IMR-90 (cell line): ENCODE measurements at places on chromosomes 7 and 10. TPM values are rescaled to one million over a fixed set of nuclear protein-coding genes. Genes with fewer than 3 reads are reported as not detected.

SPDYE16 gene
- not detected in 2 replicates for total RNA-seq

SUGCT gene
- 5.9 and 7.5 TPM in 2 replicates for total RNA-seq

CD36 gene
- 0.54 and 0.56 TPM in 2 replicates for total RNA-seq

AKR1B15 gene
- not detected in 2 replicates for total RNA-seq

SPDYE8 gene
- total RNA-seq, result not detected in 2 replicates

PHTF2 gene
- total RNA-seq, result 65.5 and 69.9 TPM in 2 replicates

CAMK2G gene
- 18.9 and 20.4 TPM in 2 replicates for total RNA-seq

SPDYE3 gene
- total RNA-seq, result not detected in 2 replicates

OR2A12 gene
- total RNA-seq, result not detected in 2 replicates

RSPH10B gene
- under 0.01 TPM in 1 of 2 replicates, not detected in the other for total RNA-seq

C7orf57 gene
- total RNA-seq, result not detected in 2 replicates

TFPI2 gene
- 48.9 and 53.6 TPM in 2 replicates for total RNA-seq

GRCh38 chr7:107701191-107701590 lies 40.6 kb downstream of the SLC26A4 start:
- no peaks in the 10 kb centered on the region for H3K36me3 ChIP-seq
- no peak for DNase-seq
- no peaks in the 10 kb centered on the region for H3K4me1 ChIP-seq
- no peaks in the 10 kb centered on the region for H3K27me3 ChIP-seq

- H3K4me3 ChIP-seq, result no peak overlapping the region
- no peaks in the 10 kb centered on the region for H3K27me3 ChIP-seq
- H3K36me3 ChIP-seq, result no peaks in the 10 kb centered on the region
- no peak overlapping the region for H3K27ac ChIP-seq
- H3K4me1 ChIP-seq, result no peaks in the 10 kb centered on the region
- DNase-seq, result no peak
Measured at GRCh38 chr7:14899030-14899429, 3.5 kb downstream of the DGKB start.

- DNase-seq, result no peak
- no peaks in the 10 kb centered on the region for H3K27me3 ChIP-seq
- no peaks in the 10 kb centered on the region for H3K4me1 ChIP-seq
Measured at GRCh38 chr7:135459951-135460567, 49.8 kb downstream of the CNOT4 start.

GRCh38 chr10:10712155-10712704 lies 305.4 kb upstream of the CELF2 start:
- DNase-seq, result no peak
- no peaks in the 10 kb centered on the region for H3K4me1 ChIP-seq
- H3K4me3 ChIP-seq, result no peak overlapping the region

DNA sequence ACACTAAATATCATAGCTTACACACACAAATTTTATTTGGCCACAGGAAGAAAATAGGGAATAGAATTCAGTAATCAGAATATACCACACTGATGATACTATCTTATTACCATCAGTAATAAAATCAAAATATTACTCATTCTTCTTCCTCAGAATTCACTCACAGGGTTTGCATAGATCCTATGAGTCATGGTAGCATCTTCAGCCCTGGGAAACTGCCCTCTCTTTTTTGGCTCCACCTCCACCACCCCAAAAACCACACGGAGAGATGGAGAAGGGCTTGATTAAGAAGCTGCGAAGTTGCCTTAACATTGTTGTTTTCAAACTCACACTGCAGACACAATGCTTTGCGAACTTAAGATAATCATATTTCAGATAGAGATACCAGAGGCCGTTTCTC lies 154.1 kb upstream of the AHR start:
- H3K4me3 ChIP-seq, result no peak overlapping the region
- peaks cover 8% of the 10 kb centered on the region for H3K4me1 ChIP-seq
- DNase-seq, result peak; percentile 46
- H3K27me3 ChIP-seq, result no peaks in the 10 kb centered on the region

GRCh38 chr7:5419539-5420066 lies 4.0 kb downstream of the TNRC18 start:
- peak overlapping the region; percentile 92 for H3K27ac ChIP-seq
- H3K4me1 ChIP-seq, result peaks cover 16% of the 10 kb centered on the region
- peak overlapping the region; percentile 86 for H3K4me3 ChIP-seq
- H3K36me3 ChIP-seq, result peaks cover 15% of the 10 kb centered on the region; the same call in 1 of the 2 replicates
- H3K27me3 ChIP-seq, result no peaks in the 10 kb centered on the region
- no peak for DNase-seq

DNA sequence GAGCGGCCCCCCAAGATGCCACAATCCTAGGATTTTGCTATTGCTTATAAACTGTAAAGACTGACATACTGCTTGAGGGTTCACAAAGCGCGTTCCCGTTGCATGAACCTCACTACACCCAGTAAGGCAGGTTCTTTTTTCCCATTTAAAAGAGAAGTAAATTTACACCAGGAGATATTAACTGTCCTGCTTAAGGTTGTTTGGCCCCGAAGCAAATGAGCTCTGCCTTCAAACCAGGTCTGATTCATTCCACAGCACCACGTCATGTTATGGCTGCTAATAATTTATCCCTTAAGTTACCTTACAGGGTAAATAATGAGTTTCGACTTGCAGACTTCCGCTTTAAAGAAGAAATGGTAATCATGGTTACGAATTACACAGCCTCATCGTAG lies 559 bp upstream of the FKBP14 start:
- DNase-seq, result peak; percentile 57
- peak overlapping the region; percentile 61 for H3K27ac ChIP-seq
- no peaks in the 10 kb centered on the region; the same call in 1 of the 2 replicates for H3K4me1 ChIP-seq
- no peaks in the 10 kb centered on the region for H3K27me3 ChIP-seq

DNA sequence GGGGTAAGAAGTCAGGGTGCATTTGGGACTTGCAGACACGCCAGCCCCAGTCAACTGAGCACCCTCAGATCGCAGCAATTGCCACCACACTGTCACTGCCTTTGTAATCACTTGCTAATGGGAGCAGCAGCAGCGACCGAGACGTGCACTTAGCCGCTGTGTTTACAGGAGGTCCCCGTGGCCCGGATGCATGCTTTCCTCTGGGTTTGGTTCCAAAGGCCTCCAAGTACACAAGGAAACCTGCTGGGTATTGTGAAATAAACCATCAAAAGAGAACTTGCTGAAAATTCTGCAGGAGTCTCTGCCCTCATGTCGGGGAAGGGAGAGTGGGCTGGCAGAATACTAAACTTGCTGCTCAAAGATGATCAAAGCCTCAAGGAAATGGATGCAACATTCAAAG lies 341.7 kb downstream of the DNAJB6 start:
- peaks cover 4% of the 10 kb centered on the region for H3K27me3 ChIP-seq
- H3K27ac ChIP-seq, result no peak overlapping the region
- H3K4me3 ChIP-seq, result no peak overlapping the region
- H3K4me1 ChIP-seq, result no peaks in the 10 kb centered on the region
- H3K36me3 ChIP-seq, result no peaks in the 10 kb centered on the region

DNA sequence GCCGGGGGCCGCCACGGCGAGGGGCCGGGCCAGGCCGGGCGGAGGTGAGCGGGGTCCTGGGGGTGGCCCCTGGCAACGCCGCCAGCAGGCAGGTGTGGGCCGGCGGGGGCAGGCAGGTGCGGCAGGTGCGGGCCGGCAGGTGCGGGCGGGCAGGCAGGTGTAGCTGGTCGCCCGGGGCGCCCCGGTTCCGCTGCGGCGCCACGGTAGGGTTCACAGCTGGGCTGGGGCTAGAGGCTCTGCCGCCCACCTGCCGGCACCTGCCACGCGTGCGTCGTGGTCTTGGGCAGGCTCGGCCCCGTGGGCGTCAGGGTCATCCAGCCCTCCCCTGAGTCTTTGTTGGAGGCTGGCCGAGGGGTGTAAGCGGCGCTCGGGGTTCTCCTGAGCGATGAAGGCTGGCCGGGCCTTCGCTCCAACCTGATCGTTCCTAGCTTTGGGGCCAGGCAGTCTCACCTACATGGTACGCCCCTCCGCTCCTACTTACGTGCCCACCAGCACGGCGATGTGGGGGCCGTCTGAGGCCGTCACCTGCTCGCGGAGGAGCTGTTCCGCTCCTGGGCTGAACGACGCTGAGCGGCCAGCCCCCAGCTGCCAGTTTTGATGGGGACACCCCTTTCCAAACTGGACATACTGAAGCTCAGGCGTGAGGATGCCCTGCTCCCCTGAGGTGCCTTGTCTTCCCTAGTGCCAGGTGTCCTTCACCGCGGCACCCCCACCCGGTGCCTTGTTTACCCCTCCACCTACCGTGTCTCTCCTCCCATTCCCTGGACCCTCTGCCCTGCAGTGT lies 493 bp downstream of the ZMIZ2 start:
- no peaks in the 10 kb centered on the region for H3K27me3 ChIP-seq
- H3K27ac ChIP-seq, result peak overlapping the region; percentile 58; the same call in 1 of the 2 replicates
- no peak for DNase-seq
- H3K36me3 ChIP-seq, result peaks cover 2% of the 10 kb centered on the region; the same call in 1 of the 2 replicates

GRCh38 chr10:74753442-74754211 lies 72.8 kb upstream of the KAT6B start:
- peak; percentile 20 for DNase-seq
- H3K36me3 ChIP-seq, result no peaks in the 10 kb centered on the region
- no peaks in the 10 kb centered on the region for H3K27me3 ChIP-seq
- no peak overlapping the region for H3K4me3 ChIP-seq

DNA sequence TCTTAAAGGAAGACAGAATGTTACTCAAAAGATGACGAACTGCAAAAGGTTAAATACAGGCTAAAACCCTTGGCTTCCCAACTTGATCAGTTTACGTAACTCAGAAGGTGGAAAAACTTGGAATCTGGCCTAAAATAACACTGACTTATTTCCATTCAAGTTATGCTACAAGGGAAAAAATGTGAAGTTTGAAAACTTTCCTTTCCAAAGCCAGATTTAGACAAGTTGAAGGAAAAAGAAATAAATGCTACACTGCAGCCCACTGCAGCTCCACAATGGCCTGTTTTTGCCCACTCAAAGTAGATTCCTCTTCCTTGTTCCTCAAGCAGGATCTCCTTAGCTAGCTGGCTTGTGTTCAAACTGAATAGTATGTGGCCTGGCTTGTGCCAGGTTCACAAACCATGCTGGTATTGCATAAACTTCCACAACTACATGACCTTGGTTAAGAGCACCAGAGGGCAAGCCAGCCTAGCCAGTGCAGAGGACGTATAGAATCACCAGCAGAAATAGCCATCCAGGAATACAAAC lies 166.2 kb downstream of the CPEB3 start:
- H3K36me3 ChIP-seq, result no peaks in the 10 kb centered on the region
- peak; percentile 91 for DNase-seq
- H3K4me1 ChIP-seq, result peaks cover 8% of the 10 kb centered on the region
- H3K27ac ChIP-seq, result no peak overlapping the region
- H3K27me3 ChIP-seq, result peaks cover 6% of the 10 kb centered on the region
- no peak overlapping the region for H3K4me3 ChIP-seq

- no peak overlapping the region for H3K27ac ChIP-seq
- DNase-seq, result no peak
- H3K27me3 ChIP-seq, result no peaks in the 10 kb centered on the region
- no peaks in the 10 kb centered on the region; the same call in 1 of the 2 replicates for H3K36me3 ChIP-seq
- H3K4me3 ChIP-seq, result no peak overlapping the region
- peaks cover 3% of the 10 kb centered on the region for H3K4me1 ChIP-seq
Measured at GRCh38 chr7:39667341-39667923, 44.1 kb downstream of the RALA start.

GRCh38 chr7:92589056-92589455 lies 1.1 kb downstream of the FAM133B start:
- H3K4me3 ChIP-seq, result peak overlapping the region; percentile 89
- no peak overlapping the region for H3K27ac ChIP-seq
- DNase-seq, result no peak
- no peaks in the 10 kb centered on the region for H3K36me3 ChIP-seq

DNA sequence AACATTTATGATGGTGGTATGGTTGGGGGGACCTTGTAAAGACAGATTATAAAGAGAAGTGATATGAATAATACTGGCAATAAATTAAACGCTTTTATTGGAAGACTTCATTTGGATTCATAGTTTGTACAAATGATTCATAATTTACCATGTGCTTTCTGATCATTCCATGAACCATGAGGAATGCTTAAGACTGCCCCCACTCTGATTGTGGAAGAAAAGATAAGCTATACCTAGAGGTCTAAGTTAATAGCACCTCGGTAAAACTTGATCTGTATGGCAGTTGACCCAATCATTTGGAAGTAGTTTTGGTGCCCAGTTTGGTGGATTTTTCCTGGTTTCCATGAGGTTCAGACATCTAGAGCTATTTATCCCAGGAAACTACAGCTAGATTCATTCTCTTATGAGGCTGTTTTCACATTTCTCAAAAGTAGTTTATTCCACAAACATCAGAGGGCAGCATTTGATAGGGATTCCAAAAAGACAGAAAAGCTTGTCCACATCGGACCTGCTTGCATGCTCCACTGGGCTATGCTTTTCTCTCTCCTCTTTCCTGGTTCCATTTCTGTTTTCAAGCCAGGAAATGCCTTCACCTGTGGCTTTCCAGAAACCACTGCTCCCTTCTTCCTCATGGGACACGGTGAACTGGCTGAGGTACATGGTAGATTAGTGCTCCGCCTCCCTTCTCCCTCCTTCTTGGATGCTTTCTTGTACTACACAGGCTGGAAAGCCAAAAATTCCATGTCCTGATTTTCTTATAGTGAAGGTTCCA lies 29.2 kb downstream of the TFAM start:
- H3K27me3 ChIP-seq, result no peaks in the 10 kb centered on the region
- H3K36me3 ChIP-seq, result no peaks in the 10 kb centered on the region
- H3K4me3 ChIP-seq, result no peak overlapping the region

DNA sequence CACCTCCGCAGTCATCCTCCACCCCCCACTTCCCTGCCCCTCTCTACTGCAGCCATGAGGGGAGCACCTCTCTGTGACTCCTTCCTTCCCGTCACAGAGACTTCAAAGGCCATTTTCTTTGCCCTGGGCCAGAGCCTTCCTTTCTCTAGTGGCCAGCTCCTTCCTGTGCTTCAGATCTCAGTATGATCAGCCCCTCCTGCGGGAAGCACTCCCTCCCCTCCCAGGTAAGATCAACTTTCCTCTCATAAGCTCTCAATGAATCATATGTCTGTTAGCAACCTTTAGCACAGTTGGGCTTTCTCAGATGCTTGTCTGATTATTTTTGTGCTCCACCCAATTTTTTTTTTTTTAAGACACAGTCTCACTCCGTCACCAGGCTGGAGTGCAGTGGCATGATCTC lies 241.0 kb upstream of the PRSS1 start:
- H3K4me3 ChIP-seq, result no peak overlapping the region
- H3K27ac ChIP-seq, result no peak overlapping the region
- no peaks in the 10 kb centered on the region for H3K36me3 ChIP-seq
- H3K4me1 ChIP-seq, result no peaks in the 10 kb centered on the region
- peaks cover 30% of the 10 kb centered on the region for H3K27me3 ChIP-seq

- no peak overlapping the region for H3K4me3 ChIP-seq
- H3K4me1 ChIP-seq, result peaks cover 3% of the 10 kb centered on the region
- DNase-seq, result no peak
- no peaks in the 10 kb centered on the region for H3K27me3 ChIP-seq
Measured at GRCh38 chr7:140691376-140692045, 5.0 kb upstream of the NDUFB2 start.

- H3K36me3 ChIP-seq, result no peaks in the 10 kb centered on the region
- no peak overlapping the region for H3K27ac ChIP-seq
Measured at GRCh38 chr10:132488231-132488821, 49.3 kb upstream of the INPP5A start.

DNA sequence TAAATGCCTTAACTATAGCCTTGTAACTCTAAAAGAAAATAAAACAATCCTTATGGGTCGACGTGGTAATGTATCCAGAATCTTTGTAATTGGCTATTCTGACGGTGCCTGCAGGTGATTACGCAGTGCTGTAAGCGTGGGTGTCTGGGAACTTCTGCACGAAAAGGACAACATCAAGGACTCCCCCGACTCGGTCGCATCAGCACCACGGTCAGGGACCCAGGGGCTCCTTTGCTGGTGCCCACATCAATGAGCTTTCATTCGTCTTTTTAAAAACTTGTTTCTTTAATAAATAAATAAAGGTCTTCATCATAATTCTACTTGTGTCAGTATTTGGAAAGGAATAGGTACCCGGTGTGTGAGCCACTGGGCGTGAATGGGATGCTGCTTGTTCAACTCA lies 13.2 kb downstream of the MKI67 start:
- no peak overlapping the region for H3K27ac ChIP-seq
- no peak overlapping the region for H3K4me3 ChIP-seq
